Left renal pelvis (tissue), 4 donors: ENCODE measurements at places on chromosomes 12 and 14.

DNA sequence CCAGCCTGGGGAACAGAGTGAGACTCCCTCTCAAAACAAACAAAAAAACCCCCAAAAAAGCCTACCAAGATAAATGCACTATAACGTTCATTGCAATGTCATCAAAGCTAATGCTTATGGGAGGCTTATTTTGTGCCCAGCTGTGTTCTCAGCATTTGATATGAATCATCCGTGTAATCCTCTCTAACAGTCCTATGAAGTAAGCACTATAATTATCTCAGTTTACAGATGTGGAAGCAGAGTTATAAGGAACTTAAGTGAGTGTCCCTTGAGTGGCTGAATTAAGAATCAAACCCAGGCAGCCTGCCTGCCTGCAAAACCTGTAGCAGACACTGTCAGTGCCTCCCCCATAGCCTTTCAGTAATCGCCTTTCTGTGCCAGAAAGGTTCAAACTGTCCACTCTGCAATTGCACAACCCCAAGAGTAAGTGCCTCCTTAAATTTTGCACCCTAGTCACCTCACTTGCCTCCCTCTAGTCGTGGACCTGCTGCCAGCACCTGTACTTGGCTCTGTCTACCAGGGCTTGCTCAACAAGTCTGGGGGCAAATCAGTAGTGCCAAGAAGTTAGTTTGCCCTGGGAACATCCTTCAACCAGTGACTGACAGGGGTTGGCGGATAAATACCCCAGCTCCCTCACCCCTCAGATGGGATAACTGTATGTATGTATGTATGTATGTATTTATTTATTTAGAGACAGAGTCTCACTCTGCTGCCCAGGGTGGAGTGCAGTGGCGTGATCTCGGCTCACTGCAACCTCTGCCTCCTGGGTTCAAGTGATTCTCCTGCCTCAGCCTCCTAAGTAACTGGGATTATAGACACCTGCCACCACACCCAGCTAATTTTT lies 23.8 kb upstream of the PPP1CC start:
- DNase-seq, result no peak

DNA sequence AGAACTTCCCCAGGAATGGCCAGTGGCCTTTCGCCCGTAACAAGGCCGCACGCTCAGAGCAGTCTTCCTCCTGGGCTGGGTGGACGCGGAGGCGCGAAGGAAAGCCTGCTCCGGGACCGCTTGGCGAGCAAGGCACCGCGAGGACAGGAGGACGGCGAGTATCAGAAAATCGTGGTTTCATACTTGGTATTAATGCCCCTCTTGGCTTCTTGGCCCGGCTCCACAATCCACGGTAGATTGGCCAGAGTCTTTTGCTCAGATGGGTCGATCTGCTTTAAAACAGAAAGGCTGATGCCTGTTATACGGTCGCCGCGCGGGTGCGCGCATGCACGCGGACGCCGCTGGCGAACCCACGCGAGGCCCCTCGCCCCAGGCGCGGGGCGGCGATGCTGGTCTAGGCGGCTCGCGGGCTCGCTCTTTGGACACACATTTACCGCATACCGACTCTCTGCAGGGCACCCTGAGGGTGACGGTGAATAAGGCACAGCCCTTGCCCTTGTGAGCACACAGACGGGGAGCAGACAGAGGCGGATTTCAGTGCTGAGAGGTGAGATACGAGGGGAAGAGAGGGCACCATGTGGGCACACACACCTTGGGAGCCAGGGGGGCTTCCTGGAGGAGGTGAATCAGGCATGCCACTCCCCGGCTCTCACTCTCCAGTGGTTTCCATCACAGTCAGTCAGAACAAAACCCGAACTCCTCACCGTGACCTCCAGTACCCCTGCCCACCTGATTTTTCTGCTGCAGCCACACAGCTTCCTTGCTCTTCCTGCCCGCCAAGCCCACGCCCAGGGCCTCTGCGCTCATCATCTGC lies 100.7 kb downstream of the APAF1 start:
- DNase-seq, result no peak

- DNase-seq, result no peak
Observed at GRCh38 chr12:10128687-10129086, 1.3 kb downstream of the CLEC7A start.

DNA sequence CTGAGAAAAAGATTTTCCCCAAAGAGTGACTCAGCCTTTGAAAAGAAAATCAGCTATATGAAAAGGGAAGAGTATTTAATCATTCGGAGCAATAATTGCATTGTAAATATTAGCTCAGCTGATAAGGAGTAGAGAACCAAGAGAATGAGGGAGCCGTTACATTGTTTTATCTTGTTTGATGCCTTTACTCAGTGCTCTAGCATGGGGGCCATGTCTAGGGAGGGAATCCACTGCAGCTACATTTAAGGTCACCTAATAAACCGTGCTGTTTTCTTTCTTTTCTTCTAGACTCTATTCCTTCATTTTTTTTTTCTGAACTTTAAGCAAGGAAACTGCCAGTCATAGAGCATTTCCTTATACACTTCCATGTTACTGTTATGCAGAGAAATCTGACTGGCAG lies 447.0 kb downstream of the DIO2 start:
- DNase-seq, result no peak

DNA sequence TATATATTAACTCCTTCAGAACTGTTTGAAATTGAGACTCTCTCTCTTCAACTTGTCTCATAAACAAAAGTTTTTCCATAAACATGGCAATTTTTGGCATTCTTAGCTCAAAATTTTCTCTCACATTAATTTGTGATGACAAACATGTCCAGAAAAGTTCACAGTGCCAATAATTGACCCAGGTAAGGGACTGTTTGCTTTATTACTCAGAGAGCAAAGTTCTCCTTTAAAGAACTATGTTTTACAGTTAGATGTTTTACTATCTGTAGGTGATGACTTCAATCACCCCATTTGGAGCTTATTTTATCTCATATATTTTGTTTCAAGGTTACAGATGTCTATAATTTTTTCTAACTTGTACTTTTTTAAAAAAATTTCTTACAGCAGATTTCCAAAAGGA lies 855.6 kb downstream of the SLC16A7 start:
- no peak for DNase-seq

DNA sequence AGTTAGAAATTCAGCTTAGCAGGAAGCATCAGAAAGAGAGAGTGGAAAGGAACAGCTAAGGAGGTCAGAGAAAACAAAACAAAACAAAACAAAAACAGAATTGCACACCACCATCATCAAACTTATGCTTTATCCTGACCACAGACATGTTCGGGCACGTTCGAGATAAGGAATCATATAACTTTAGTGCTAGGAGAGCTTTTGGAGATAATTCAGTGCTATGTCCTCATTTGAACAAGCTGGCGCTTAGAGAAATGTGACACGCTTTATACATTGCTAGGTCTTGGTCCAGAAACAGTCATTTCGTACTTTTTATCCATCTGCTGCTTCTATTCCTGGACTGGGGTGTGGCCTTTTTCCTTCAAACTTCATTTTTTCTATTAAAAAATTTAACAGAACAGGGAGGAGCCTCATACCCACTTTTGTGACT lies 213.1 kb downstream of the PTPRO start:
- no peak for DNase-seq

- peak; percentile 5 for DNase-seq
Observed at GRCh38 chr14:82341261-82341810, 807.7 kb upstream of the SEL1L start.

DNA sequence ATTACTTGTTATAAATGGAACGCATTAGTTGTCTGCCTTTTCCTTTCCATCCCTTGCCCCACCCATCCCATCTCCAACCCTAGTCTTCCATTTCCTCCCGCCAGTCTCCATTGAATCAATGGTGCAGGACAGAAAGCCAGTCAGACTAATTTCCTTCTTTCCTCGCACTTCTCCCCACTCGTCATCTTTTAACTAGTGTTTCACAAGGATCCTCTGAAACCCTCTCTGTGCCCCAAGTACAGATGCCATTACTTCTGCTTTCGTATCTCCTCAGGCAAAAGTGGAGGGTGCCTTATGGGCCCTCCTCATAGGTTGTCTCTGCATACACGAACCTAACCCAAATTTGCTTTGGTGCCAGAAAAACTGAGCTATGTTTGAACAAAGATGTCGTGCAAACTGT lies 4.2 kb downstream of the DAZAP2 start:
- DNase-seq, result no peak

DNA sequence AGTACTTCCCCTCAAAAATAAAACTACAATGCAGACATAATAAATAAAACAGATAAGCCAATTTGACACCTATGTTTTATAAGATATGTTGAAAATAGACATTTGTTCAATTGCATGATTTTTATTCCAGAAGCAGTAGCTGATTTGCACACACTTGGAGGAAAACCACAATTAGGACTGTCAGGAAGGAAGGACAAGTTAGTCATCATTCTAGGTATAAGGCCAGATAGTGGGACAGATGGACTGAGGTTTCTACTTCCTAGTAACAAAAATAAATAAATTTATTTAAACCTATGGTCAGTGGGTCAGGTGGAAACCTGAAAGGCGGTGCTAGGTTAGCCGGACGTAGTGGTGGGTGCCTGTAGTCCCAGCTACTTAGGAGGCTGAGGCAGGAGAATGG lies 141.8 kb upstream of the RASSF8 start:
- DNase-seq, result no peak

- no peak for DNase-seq
Observed at GRCh38 chr14:91396959-91397815, 20.4 kb downstream of the CCDC88C start.

DNA sequence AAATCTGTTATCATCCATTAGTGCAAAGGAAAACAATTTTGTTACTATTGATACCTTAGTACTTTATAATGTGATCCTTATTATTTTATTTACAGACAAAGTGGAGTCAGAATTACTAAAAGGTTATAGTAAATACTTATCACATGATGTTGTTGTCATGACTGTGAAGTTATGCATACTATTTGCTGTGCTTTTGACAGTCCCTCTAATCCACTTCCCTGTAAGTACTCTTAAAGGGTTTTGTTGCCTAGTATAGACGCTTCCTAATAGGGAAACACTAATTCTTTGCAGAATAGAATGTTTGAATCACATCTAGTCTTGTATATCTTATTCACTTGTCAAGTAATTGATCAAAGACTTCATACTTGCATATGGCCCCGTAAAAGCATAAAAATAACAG lies 69.4 kb downstream of the SLC38A6 start:
- no peak for DNase-seq

GRCh38 chr12:34334953-34335743 lies 312.9 kb downstream of the ALG10 start:
- no peak for DNase-seq
